SK-N-MC (cell line): ENCODE measurements at places on chromosomes 12 and 14.
A peak's percentile ranks its signal among the peaks of the same experiment; 100 is the strongest.

GRCh38 chr12:107564946-107565345, 120.7 kb upstream of the PWP1 start:
- DNase-seq = no peak

DNA sequence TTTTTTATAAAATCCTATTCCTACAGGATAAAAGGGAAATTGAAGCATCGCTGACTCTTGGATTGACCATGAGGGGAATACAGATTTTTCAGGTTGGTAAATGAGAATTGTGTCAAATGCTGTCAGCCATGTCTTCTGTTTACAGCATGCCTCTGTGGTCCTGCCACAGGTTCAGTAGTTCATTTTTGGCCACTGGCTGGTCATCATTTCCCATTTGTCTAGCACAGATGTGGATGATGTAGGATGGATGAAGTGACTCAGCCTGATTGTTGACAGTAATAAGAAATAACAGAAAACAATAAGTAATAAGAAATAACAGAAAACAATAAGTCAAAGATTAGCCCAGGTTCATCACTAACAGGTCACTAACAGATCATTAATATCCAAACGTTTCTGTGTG, 59.8 kb downstream of the FRMD6 start:
- no peak for DNase-seq

DNA sequence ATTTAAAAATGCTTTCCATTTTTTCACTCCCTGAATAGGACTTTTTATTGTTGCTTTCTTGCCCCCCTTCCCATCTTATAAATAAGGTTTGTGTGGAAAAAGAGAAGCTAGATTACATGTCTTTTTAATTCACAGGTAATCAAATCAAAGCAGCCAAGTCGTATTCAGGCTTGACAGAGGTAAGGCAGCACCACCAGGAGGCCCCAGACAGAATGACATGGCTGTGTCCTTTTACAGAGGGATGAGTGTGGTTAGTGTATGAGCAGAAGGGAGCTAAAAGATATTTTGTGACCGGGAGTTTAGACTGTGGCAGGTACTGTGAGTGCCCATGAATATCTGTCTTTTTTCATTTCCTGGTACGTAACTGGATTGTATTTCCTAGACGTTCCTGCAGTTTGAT, 596.1 kb downstream of the ETNK1 start:
- no peak for DNase-seq

DNA sequence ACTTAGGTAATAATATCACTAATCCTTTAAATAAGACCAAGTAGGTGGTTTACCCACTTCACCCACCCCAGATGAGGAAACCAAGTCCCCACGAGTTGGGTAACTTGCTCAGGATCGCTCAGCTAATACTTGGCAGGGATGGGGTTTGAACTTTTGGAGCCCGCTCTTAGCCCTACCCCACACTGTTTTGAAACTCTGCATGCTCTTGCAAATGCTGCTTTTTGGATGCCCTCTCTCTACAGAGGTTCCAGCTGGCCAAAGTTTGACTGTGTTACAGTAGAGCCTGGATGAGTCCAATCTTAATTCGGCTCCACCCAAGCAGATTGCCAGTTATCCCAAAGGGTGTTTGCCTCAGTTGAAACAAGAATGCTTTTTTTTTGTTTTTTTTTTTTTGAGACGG, 6.8 kb downstream of the PLEKHG3 start:
- no peak for DNase-seq

GRCh38 chr12:11716794-11717518, 67.5 kb downstream of the ETV6 start:
- DNase-seq = peak; percentile 88
